Activated T-helper 1 cell treated with anti-CD3 and anti-CD28 coated beads, Interleukin-2, amount 50 U/mL, for 16 hours (primary cell): ENCODE measurements at places on chromosomes 7 and 10.

DNA sequence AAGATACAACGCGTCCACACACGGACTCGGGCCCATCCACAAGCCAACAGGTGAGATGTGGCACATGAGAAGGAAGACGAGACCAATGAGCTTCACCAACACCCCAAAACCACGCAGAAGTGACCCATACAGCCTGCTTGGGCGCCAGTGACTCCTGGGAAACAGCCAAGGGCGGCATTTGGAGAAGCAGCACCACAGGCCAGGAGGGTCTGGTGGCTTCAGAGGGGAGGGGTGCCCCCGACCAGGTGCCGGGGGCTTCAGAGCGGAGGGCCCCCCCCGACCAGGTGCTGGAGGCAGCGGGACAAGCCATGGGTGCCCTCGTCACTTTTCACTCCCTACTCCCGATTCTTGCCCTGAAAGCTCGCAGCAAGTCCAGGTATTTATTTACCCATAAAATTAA lies 140.1 kb downstream of the DIP2C start:
- no peak for DNase-seq

GRCh38 chr10:48551861-48552591 lies 52.8 kb downstream of the ARHGAP22 start:
- DNase-seq: no peak

- DNase-seq: no peak
Observed at GRCh38 chr10:80501381-80501912, 36.3 kb upstream of the SH2D4B start.

DNA sequence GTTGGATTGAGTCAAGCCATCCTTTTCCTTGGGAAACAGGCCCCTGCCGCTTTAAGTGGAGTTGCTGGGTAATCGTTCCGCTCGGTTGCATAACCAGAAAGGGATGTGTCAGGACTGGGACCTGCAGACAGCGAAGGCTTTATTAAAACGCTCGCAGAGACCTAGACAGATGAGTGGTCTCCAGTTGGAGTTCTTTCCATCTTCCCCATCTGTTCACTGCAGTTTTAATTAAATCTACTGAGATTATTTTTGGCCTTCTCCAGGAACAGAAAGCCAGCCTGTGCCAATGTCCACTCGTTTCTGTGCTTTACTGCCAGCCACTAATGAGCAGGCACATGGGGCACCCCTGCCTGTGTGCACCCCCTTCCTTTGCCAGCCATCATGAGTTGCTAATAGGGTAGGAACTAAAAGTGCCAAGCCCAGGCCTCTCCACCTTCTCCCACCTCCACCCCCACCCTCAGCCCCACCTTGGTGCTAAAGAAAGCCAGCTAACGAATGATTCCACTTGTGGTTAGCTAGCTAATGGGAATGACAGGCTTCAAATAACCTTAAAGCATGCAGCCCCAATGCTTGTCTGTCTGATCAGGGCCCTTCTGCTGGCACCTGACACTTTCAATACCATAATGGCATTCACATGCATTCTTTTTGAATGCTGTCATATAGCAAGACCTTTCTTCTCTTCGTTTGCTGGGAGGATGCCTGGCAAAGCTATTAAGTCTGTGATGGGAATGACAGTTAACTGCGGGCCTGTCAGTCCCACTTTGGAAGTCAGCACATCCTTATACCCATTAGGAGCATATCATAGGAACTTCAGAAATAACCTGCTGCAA lies 556.8 kb upstream of the GALNT17 start:
- DNase-seq: no peak

- no peak for DNase-seq
Observed at GRCh38 chr10:69093933-69094332, 6.0 kb downstream of the SRGN start.

DNA sequence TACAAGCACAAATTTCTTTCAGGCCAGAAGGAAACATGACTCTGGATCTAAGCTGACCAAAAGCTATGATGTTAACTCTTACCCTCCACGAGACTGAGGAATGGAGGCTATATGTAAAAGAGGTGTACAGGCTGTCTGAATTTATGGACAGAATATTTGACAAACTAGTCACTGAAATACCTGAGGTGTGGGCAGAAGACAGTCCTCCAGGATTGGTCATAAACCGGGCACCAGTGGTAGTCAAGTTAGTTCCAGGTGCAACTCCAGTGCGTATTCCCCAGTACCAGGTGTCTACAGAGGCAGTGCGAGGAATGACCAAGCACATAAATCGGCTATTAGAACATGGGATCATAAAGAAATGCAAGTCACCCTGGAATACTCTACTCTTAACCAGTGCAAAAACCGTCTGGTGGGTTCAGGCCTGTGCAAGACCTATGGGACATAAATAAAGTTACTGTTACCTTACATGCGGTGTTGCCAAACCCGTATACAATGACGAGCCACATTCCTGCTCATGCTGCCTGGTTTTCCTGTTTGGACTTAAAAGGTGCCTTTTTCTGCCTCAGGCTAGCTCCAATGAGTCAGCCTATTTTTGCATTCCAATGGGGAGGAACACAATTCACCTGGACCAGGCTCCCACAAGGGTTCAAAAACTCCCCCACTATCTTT lies 6.7 kb upstream of the CYREN start:
- no peak for DNase-seq

DNA sequence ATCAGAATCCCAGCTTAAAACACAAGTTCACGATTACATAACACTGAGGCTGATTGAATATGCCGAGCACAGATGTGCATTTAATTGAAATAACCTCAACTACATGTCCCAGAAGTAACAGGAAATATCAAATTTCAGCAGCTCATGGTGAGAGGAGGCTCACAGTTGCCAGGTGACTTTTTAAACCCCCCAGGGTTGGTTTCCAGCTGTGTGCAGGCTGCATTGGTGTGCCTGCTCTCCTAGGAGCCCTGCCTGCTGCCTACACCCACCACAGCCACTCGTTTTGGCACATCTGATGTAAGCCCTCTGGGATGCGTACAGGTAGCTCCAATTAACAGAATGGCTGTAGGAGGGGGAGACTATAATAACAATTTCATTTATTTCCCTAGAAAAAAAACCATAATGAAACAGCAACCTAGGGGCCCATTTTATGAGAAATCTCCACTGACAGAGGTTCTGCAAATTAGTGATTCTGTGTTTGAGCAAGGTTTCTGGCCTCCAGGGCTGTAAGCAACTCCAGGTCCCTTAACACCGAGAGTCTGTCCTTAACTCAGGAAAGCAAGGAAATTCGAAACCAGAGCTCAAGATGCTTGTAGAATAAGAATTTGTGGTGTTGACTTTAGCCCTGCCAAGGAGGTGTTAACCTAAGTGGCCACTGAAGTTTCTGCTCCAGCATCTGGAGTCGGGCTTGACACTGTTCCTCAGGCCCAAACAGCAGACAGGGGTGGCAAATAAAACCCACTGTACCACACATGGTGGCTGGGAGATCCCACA lies 161.9 kb downstream of the BMPER start:
- no peak for DNase-seq

- no peak for DNase-seq
Observed at GRCh38 chr7:90532231-90532929, 62.9 kb downstream of the PTTG1IP2 start.

DNA sequence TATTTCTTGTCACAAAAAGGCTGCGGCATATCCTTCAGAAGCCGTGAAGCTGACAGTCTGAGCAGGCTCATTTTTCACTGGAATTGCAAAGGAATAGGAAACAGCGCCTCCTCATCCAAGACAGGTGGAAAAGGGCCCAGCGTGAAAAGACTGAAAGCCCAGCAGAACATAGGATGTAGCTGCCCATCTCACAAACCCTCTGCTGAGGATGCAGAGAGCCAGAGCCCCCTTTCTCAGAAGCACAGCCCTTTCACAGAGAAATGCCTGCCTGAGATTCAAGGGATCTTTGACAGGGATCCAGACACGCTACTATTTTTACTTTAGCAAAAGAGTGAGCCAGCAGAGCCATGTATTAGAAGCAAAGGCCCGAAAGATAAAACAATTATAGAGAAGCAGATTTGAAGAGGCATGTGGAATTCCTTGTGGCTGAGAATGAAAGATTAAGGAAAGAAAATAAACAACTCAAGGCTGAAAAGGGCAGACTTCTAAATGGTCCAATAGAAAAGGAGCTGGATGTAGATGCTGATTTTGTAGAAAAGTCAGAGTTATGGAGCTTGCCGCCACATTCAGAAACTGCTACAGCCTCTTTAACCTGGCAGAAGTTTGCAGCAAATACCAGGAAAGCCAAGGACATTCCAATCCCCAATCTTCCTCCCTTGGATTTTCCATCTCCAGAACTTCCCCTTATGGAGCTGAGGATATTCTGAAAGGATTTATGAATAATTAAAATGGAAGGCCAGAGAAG lies 36.9 kb downstream of the GDI2 start:
- no peak for DNase-seq

DNA sequence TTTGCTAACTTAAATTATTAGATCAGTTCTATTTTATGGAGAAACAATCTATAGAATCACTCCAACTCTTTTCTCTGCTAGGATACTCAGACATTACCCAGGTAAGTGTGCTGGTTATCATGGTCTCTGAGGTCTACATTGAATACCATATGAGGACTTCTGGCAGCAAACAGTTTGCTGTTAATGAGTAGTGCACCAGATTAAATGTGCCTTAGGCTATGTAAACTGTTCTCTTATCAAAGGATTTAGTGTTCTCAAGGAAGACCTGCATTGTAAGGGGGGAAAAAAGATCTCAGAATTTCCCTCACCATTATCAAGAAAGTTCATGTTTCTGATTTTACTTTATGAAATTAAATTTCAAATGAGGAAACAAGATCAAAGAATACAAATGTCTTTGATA lies 107.5 kb downstream of the ITGB8 start:
- DNase-seq: no peak

- no peak for DNase-seq
Observed at GRCh38 chr7:42722716-42723115, 189.2 kb downstream of the C7orf25 start.

DNA sequence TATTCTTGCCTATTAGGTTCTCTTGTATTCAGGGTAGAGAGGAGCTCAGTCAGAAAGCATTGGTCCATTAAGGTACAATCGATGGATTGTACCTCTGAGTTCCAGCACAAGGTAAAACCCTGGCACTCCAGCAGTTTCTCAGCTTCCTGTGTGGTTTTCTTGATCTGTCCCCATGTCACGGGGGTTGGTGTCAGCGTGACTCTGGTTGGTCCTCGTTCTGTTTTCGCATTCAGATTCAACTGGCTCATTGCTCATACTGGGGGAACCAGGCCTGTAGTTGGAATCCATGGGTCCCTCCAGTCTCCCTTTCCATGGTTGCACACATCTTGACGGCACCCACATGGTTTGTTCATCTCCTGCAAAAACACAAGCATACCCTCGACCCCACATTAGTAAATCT lies 32.7 kb upstream of the RASGEF1A start:
- DNase-seq: no peak

GRCh38 chr7:138588986-138589385 lies 112.2 kb downstream of the SVOPL start:
- no peak for DNase-seq

- no peak for DNase-seq
Observed at GRCh38 chr7:119197172-119197876, 972.8 kb downstream of the ANKRD7 start.

DNA sequence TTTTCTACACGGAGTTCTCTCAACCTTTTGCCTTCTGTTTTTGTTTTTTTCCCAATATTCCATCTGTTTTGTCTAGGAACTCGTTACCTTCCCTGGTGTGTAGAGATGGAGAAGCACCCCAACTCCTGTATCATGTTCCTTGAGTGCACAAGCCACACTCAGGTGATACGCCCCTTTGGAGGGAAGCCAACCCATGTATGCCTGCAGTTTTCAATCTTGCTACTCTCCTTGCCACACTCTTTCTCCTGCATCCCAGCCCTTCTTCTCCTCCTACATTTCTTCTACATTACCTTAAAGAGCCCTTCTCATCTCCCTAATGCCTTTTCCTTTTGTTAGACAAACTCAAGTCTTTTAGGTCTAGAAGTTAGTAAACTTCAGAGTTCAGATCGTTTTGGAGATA lies 10.2 kb upstream of the SP4 start:
- no peak for DNase-seq

DNA sequence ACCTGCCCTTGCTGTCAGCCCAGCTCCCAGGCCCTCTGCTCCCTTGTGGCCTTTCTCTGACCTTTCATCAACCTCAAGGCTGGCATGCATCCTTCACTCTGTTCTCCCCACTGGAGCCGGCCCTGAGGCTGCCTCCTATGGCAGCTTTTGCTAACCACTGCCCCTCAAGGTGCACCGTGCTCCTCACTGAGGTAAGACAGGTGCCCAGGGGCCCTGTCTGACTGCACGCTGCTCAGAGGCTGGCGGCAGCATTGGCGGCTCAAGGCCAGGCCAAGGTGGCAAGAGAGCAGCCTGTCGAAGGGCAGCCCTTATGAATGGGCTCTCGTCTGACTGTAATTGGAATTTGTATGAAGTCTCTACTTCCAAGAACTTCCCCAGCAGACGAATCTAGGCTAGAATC lies 172.6 kb downstream of the ZNF248 start:
- no peak for DNase-seq

GRCh38 chr7:55509322-55509721 lies 63.0 kb downstream of the VOPP1 start:
- no peak for DNase-seq

DNA sequence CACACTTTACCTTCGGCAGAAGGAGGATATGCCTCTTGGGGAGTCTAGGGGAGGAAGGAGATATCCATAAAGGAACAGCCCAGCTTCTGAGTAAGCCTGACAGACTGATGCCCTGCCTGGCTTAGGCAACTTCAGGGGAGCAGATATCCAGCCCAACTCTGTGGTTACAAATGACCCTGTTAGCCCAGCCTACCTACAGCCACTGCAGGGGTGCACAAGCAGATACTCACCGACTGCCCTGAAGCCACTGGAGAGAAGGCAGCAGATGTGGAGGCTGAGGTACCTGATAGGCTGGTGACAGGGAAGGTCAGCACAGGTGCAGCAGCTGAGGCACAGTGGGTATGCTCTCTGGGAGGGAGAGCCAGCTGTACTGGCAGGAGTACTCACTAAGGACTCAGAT lies 770.2 kb downstream of the GRID1 start:
- DNase-seq: no peak

GRCh38 chr7:10083766-10084165 lies 889.9 kb upstream of the PHF14 start:
- DNase-seq: no peak

GRCh38 chr7:151628846-151629604 lies 109.3 kb upstream of the RHEB start:
- DNase-seq: no peak

DNA sequence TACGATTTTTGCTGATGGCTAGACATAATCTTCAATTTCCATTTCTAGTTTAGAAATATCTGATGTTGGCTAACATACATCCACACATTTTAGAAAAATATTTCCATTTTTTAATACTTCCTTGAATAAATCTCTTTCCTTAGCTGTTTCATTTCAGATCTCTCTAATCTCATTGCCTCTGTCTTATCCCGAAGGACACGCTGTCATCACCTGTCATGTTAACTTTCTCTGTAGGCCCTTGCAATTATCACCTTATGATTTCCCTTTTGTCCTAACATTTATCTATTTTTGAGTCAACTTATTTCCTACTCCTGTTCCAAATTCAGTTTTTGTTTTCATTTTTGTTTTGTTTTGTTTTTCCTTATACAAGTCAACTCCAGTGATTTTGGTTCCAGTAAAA lies 173.1 kb upstream of the POM121L12 start:
- no peak for DNase-seq

GRCh38 chr10:131698986-131699385 lies 201.8 kb upstream of the PPP2R2D start:
- no peak for DNase-seq

GRCh38 chr10:114876602-114877300 lies 55.2 kb downstream of the FHIP2A start:
- no peak for DNase-seq

- DNase-seq: no peak
Observed at GRCh38 chr10:103067956-103068355, 125.1 kb downstream of the NT5C2 start.
